ENCODE measurements at places on chromosomes 6 and 20.

GRCh38 chr6:41470331-41471063 is 75.7 kb upstream of the FOXP4 start:
- no peak for DNase-seq

- DNase-seq, result no peak
Measured at GRCh38 chr20:14775778-14776177, 438.4 kb upstream of the FLRT3 start.

DNA sequence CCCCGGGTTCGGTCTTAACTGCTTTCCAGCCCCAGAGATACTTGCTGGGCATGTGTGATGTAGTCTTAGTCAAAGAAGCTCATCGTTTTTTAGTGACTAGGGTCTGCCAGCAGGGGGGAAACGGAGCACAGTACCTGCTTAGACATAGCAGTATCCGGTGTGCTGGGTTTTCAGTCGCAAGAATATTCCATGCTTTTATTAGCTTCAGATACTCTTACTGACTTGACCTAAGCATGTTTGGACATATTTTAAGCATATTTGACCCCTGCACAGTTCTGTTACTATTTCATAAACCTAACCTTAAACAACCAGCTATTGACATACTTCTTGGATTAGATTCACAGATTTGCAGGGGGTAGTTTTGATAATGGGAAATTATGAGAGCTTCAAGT is 3.0 kb downstream of the E2F3 start:
- peak; percentile 41 for DNase-seq

GRCh38 chr6:90110971-90111370 is 185.7 kb downstream of the BACH2 start:
- peak; percentile 9 for DNase-seq

Measured in activated naive CD4-positive, alpha-beta T cell (primary cell).